ENCODE measurements at places on chromosomes 11 and 22. TPM values are rescaled to one million over a fixed set of nuclear protein-coding genes. Genes with fewer than 3 reads are reported as not detected.
A peak's percentile ranks its signal among the peaks of the same experiment; 100 is the strongest.

DNA sequence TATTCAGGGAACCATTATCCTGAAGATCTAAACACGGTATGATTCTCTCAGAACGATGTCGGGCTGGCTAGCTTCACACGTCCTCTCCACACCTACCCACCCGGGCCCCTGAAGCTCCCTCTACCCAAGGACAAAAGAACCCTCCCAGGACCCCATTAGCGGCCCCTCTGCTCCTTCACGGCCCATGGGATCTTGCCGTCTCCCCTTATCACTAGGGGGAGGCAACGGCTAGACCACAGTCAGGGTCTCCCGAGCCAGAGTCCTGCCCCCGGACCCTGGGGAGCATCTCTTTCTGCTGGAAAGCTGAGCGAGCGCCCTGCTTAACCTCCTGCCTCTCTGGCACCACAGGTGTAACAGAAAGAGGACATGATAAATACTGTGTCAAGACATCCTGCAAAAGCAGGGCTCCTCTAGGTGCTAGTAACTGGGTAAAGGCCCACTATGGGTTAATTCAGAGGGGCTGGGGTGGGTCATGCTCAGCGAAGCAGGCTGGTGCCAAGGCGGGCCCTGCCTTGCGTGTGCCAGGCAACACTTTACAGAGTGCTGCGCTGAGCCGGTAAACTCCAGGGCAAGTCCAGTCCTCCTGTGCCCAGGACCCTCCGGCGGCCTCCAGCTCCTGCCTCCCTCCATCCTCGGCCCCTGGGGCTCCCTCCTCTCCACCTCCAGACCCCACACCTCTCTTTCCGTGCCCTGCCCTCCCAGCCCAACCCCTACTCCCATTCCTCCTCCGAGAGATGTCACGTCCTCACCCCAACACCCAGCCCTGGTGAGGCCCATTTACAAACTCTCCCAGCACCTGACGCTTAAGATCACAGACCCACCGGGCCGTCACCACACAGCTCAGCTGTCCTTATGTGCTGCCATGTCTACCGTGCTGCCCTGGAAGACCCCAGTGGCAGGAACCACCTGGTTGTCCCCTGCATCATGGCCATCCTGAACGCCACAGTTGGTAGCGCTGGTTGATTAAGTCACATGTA, 3.0 kb downstream of the TOLLIP start:
- DNase-seq, result no peak
- no peak overlapping the region for H3K4me3 ChIP-seq
- H3K27me3 ChIP-seq, result no peaks in the 10 kb centered on the region
- H3K36me3 ChIP-seq, result no peaks in the 10 kb centered on the region

GRCh38 chr11:67441098-67441563, 2.1 kb downstream of the CORO1B start:
- no peak overlapping the region for H3K4me3 ChIP-seq
- H3K4me1 ChIP-seq, result peaks cover 14% of the 10 kb centered on the region
- H3K27me3 ChIP-seq, result no peaks in the 10 kb centered on the region
- peak overlapping the region; percentile 8 for H3K27ac ChIP-seq
- peaks cover 49% of the 10 kb centered on the region for H3K36me3 ChIP-seq

Gene MDK
- 10.7 TPM for total RNA-seq

Gene CHADL
- 16.8 TPM for total RNA-seq

Gene SLC25A17
- 11.4 TPM for total RNA-seq

Gene FOLR2
- 41.0 TPM for total RNA-seq

Gene CTSD
- total RNA-seq, result 222 TPM

Gene MPZL2
- total RNA-seq, result 8.6 TPM

Gene OR51B4
- total RNA-seq, result not detected
